A673 (cell line): ENCODE measurements at places on chromosomes 12 and 14. TPM values are rescaled to one million over a fixed set of nuclear protein-coding genes. Genes with fewer than 3 reads are reported as not detected.

DNA sequence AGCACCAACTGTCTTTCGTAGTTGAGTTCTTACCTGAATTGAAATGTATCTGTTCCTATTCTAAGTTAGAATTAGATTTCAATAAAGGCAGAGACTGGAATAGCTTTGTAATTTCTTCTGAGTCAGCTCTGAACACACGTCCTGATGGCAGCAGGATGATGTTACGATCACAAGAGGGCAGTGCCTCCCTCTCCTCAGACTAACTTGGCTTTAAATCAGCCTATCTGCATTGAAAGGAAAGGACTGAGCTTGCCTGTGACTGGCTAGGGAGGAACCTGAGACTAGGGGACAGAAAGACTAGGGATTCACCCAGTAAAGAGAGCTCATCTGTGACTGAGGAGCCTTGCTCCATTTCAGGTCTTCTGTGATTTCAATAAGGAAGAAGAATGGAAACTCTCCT, 323.7 kb upstream of the OR4E1 start:
- no peaks in the 10 kb centered on the region for H3K27me3 ChIP-seq
- no peak overlapping the region for H3K4me3 ChIP-seq
- no peak overlapping the region for H3K27ac ChIP-seq
- no peaks in the 10 kb centered on the region for H3K36me3 ChIP-seq

DNA sequence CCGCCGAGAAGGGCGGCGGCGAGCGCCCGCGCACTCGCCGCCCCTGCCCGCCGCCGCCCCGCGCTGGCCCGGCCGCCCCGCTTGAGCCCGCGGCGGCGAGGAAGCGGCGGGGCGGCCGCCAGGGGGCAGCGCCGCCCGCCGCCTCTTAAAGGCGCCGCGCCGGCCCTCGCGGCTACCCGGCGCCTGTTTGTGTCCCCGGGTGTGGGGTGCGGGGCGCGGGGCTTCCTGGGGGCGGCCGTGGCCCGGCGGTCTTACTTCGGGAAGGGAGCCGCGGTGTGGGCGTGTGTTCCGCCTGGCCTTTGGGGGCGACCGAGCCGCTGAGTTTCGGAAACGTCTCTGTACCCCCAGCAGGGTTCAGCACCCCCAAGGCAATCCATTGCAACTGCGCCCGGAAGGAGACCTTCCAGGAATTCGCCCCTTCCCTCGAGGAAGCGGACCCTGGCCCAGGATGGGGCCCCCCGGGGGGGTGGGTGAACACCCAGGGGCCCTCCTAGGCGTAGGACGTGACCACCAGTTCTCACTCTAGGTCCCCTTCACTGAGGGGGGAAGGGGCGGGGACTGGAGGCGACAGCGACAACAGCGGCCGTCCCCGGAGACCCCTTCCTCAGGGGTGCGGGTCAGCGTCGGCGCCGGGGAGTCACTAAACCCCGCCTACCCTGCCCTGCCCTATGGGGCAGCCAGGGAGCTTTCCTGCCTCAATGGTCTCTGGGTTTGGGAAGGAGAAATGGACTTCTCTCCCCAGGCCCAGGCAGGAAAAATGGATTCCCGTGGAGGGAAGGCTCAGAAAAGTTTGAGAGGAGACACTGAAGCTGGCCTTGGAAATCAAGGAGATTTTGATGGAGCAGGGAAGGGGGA, at the start of gene ITPK1:
ITPK1 (minus strand) TSS at position 105 of the 855 bp plus-strand sequence. CDS start 762 bp downstream, outside the sequence.
- DNase-seq = peak; percentile 75
- H3K36me3 ChIP-seq = no peaks in the 10 kb centered on the region
- H3K27me3 ChIP-seq = no peaks in the 10 kb centered on the region
- H3K4me3 ChIP-seq = peak within 1 kb of the TSS; percentile 80
- H3K4me1 ChIP-seq = peaks cover 14% of the 10 kb centered on the region
- H3K27ac ChIP-seq = peak within 1 kb of the TSS; percentile 86

GRCh38 chr14:102731101-102731870, 46.0 kb upstream of the TRAF3 start:
- no peak overlapping the region for H3K27ac ChIP-seq
- peaks cover 44% of the 10 kb centered on the region for H3K36me3 ChIP-seq
- no peak for DNase-seq
- no peak overlapping the region for H3K4me3 ChIP-seq
- no peaks in the 10 kb centered on the region for H3K4me1 ChIP-seq

DNA sequence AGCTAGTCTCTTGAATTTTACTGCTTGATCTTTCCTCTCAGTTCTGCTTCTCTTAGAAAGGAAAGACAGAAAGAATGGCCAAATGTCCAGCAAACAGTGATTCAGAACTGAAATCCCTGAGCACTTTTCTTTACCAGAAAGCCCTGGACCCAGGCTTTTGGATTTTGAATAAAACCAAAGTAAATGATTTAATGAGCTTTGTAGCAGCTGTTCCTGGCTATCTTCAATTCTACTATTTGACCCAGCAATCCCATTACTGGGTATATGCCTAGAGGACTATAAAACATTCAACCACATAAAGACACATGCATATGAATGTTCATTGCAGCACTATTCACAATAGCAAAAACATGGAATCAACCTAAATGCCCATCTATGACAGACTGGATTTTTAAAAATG, 187.2 kb downstream of the PRKD1 start:
- H3K27me3 ChIP-seq = no peaks in the 10 kb centered on the region
- no peaks in the 10 kb centered on the region for H3K36me3 ChIP-seq
- H3K4me1 ChIP-seq = peaks cover 46% of the 10 kb centered on the region
- no peak overlapping the region for H3K4me3 ChIP-seq
- no peak overlapping the region for H3K27ac ChIP-seq

DNA sequence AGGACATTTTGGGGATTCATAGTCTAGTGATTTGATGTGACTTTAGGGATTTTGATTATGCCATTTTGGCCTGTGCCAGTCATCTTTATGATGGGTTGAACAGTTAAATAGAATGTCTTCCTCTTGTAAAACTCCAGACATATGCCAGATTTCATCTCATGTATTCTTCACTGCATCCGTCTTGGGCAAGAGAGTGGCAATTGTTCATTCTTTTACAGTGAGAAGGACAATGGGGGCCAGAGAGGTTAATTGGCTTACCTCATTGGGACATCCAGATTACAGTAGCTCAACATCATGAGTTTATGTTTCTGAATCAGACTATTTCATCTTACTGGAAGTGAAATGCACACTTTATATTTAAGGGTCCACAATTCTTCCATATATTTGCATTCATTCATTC, 108.2 kb upstream of the SLC38A2 start:
- H3K27ac ChIP-seq = no peak overlapping the region
- no peak for DNase-seq
- H3K4me1 ChIP-seq = peaks cover 21% of the 10 kb centered on the region
- no peaks in the 10 kb centered on the region for H3K27me3 ChIP-seq
- no peak overlapping the region for H3K4me3 ChIP-seq
- no peaks in the 10 kb centered on the region for H3K36me3 ChIP-seq

- no peak overlapping the region for H3K4me3 ChIP-seq
- no peaks in the 10 kb centered on the region for H3K36me3 ChIP-seq
- H3K4me1 ChIP-seq = no peaks in the 10 kb centered on the region
- DNase-seq = no peak
- H3K27me3 ChIP-seq = no peaks in the 10 kb centered on the region
Observed at GRCh38 chr12:26402648-26403047, 207.3 kb downstream of the SSPN start.

GRCh38 chr14:58752771-58753201, 115.0 kb downstream of the DACT1 start:
- no peak overlapping the region for H3K4me3 ChIP-seq
- no peaks in the 10 kb centered on the region for H3K27me3 ChIP-seq
- no peak overlapping the region for H3K27ac ChIP-seq

GRCh38 chr14:73785834-73786635, 65.6 kb upstream of the PTGR2 start:
- H3K27ac ChIP-seq = peak overlapping the region; percentile 86
- DNase-seq = peak; percentile 78
- no peaks in the 10 kb centered on the region for H3K27me3 ChIP-seq
- H3K36me3 ChIP-seq = no peaks in the 10 kb centered on the region

DNA sequence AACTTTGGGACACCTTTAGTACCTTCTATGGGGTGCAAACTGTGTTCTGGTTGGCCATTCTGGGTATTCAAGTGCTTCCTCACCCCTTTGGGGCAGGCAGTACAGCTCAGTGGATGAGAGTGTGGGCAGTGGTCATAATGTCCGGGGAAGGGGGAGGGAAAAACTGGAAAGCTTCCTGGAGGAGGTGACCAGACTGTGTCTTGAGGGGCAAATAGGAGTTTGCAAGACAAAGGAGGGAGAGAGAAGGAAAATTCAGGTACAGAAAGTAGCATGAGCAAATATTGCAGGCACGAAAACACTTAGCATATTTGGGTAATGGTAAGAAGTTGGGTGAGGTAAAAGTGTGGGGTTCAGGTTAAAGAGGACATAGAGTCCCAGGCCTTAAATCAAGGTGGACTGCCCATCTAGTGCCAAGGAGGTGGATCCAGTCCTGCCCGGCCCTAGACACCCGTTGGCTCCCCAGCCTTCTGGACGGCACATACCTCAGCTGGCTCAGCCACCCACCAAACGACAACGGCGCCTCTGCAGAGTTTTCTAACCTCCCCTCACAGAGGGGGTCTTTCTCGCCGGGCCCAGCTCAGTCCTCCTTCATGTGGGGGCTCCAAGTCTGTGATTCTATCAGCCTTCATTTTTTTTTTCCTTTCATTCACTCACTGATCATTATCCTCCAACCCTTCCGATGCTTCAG, 86.4 kb downstream of the DICER1 start:
- H3K36me3 ChIP-seq = no peaks in the 10 kb centered on the region
- no peak for DNase-seq
- H3K4me1 ChIP-seq = no peaks in the 10 kb centered on the region
- H3K4me3 ChIP-seq = no peak overlapping the region

GRCh38 chr12:125310461-125310860, 245.2 kb downstream of the AACS start:
- peaks cover 3% of the 10 kb centered on the region for H3K27me3 ChIP-seq
- no peaks in the 10 kb centered on the region for H3K4me1 ChIP-seq
- no peak overlapping the region for H3K27ac ChIP-seq
- no peak overlapping the region for H3K4me3 ChIP-seq
- no peaks in the 10 kb centered on the region for H3K36me3 ChIP-seq

- H3K4me3 ChIP-seq = no peak overlapping the region
- H3K36me3 ChIP-seq = no peaks in the 10 kb centered on the region
Observed at GRCh38 chr14:86521031-86521730, 991.2 kb downstream of the FLRT2 start.

GRCh38 chr12:117053050-117053400, 46.2 kb downstream of the TESC start:
- no peak for DNase-seq
- no peak overlapping the region for H3K4me3 ChIP-seq
- H3K4me1 ChIP-seq = no peaks in the 10 kb centered on the region
- H3K36me3 ChIP-seq = no peaks in the 10 kb centered on the region
- no peak overlapping the region for H3K27ac ChIP-seq

DNA sequence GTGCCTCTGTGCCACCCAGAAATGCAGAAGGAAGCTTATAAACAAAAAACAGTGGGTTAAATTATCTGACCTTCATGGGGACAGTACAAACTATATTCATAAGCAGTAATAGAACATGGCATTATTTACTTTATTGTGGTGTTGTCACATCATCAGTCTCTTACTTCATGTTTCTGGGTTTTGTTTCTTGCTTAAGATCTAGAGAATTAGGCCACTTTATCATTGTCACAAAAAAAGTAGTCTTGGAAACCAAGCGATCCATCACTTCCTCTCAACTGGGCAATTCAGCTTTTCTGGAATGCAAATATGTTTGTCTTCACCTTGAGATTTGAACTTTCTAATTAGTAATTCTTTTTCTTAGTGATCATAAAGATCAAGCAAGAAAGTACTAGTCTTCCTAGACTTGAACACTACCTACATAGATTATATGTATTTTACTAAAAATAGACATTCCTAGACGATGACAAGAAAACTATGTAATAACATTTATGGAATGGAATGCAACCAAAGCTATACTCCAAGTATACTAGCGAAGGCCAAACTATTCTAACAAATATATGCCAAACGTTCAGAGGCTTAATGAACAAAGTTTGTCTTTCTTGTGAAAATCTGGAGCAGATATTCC, 363.4 kb downstream of the DAD1 start:
- peaks cover 10% of the 10 kb centered on the region for H3K4me1 ChIP-seq
- H3K4me3 ChIP-seq = no peak overlapping the region
- no peak for DNase-seq
- H3K27me3 ChIP-seq = no peaks in the 10 kb centered on the region
- H3K27ac ChIP-seq = no peak overlapping the region

HSP90B1 gene
- 955 and 970 TPM in 2 replicates for total RNA-seq

CMKLR1 gene
- 0.24 and 0.57 TPM in 2 replicates for total RNA-seq

DLGAP5 gene
- 143 and 144 TPM in 2 replicates for total RNA-seq

SMIM41 gene
- total RNA-seq = 0.24 and 0.28 TPM in 2 replicates
